ENCODE measurements at places on chromosomes 5 and 9.
A peak's percentile ranks its signal among the peaks of the same experiment; 100 is the strongest.

DNA sequence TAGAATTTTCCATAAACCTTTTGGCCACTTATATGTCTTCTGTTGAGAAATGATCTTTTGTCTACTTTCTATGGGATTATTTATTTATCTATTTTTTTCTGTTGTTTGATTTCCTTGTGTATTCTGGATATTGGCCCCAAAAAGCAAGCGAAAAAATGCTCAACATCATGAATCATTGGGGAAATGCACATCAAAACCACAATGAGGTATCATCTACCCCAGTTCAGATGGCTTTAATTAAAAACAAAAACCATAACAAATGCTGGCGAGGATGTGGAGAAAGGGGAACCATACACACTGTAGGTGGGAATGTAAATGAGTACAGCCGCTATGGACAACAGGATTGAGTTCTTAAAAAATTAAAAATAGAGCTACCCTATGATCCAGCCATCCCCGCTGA, 125.0 kb upstream of the LPCAT1 start:
- DNase-seq, result no peak

GRCh38 chr5:99129768-99130501, 201.1 kb upstream of the CHD1 start:
- no peak for DNase-seq

- DNase-seq, result no peak
Observed at GRCh38 chr9:114465417-114465816, 39.9 kb downstream of the WHRN start.

DNA sequence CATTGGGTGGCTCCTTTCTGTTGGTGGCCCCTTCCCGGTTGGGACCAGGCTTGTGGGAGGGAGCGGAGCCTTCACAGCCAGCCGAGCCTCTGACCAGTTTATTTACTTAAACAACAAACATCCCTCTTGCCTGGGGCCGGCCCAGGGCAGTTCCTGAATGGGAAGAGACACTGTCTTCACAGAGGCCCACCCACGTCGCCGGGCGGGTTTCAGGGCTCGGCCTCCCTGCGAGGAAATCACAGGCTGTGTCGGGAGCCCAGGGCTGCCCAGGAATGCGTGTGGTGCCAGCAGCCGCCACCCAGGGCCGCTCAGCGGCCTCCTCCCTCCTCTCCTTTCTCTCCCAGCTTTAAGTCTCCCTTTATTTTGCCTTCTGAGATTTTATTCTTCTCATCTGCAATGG, 132.5 kb downstream of the HSD17B3 start:
- no peak for DNase-seq

DNA sequence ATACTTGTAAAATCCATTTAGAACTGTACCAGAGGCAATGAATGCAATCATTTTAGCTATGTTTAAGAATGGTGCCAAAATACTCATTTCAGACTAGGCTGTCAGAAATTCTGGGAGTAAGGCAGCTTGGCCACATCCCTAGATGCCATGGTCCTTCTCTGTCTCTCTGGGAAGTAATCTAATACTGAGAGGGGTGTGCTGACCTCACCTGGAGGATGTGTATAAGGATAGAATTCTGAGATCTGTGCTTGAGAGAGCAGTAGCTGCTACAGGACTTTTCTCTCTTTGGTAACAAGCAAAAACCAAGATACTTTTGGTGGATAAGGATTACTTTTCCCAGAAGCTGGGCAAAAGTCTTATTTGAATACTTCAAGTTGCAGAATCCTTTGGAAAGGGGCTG, 68.1 kb upstream of the MRPS30 start:
- no peak for DNase-seq

- DNase-seq, result no peak
Observed at GRCh38 chr9:117101008-117101407, 313.8 kb downstream of the ASTN2 start.

- no peak for DNase-seq
Observed at GRCh38 chr9:118222375-118222774, 518.2 kb downstream of the TLR4 start.

DNA sequence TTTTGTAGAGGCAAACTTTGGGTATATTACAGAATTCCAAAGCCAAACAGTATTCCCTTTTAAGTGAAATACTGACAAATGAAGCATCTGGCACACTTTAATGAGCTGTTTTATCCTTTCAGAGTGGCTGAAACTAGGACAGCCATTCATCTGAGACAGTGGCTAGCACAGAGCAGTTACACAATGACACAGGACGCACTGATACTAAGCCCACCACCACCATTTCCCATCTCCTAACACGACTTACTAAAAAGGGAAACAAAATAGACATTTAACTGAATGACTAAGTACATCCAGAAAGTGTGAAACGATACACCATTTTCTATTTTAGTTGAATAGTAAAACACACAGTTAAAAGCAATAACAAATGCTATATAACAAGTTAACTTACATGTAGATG, 120.4 kb upstream of the RETREG1 start:
- no peak for DNase-seq

DNA sequence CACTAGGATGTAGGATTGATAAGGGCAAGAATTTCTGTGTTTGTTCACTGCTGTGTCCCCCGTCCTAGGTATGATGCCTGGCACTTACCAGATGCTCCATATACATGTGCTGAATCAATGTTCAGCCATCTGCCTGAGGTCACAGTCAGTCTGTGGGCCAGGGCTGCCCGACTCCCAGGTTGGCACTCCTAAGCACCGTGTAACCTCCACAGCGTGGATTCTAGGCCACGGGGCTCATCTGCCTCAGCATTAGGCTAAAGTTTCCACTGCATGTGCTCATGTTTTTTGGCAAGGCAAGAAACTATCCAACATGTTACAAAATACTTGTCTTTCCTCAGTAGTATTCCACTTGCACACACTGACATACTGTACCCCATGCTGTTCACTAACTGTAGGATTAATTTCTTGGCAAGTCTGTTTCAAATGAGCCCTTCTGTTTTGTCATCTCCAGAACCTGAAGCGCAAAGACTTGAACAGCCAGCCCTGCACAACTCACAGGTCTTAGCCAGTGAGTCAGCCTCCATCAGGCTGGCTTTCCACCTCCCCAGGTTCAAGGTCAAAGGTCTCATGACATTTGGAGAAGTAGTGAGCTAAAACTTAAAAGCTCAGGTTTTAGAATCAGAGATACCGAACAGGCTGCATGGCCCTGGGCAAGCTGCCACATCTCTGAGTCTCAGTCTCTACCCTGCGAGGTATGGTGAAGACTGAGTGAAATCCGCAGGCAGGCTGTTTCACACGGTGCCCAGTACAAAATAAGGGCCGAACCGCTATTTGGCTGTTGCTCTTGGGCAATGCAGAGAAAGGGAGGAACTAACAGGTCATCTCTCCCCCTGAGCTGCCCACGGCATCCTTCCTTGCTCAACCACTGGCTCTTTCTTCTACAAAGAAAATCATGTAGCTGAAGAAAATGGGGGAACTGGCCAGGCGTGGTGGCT, 7.2 kb downstream of the TOR1A start:
- no peak for DNase-seq

- DNase-seq, result no peak
Observed at GRCh38 chr5:171651102-171651501, 134.5 kb upstream of the SMIM23 start.

DNA sequence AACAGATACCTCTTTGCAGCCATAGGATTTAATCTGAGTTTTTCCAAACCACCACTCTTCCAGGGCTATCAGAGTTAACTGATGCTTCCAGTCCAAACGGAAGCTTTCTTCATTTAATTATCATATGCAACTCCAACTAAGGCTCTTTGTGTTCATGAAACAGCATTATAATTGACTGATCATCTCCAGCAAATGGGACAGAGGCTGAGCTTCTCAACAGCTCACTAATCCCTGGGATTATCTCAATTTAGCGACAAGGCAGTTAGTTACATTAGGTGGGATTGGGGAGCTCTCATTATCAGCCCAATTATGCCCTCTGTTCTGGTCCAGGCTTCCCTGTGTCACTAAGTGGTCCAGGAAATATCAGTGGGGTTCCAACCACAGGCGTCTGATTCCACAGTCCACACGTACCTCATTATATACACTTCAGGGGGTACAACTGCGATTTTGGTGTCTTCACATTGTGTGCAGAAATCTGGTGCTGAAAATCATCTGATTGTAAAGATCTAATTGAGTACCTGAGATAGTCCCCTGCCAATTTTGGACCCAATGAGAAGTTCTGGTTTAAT, 313.5 kb upstream of the PANK3 start:
- no peak for DNase-seq

GRCh38 chr5:139696894-139697658, 48.9 kb downstream of the CXXC5 start:
- peak; percentile 73 for DNase-seq

DNA sequence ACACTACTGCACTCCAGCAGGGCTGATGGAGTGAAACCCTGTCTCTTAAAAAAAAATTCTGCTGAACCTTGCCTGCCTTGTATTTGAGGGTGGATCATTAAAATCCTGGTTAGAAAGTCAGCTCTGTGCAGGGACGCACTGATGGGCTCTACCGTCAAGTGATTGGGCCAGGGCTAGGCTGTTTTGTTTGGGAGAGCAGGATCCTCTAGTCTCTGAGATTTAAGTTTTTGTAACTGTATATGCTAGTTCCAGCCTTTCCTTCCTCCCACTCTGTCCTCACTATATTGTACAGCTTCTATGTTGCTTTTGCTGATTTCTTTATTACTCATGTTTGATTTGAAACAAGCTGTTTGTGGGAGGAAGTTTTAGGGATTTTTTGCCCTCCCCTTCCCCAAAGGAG, 11.5 kb downstream of the DDX4 start:
- no peak for DNase-seq

- DNase-seq, result no peak
Observed at GRCh38 chr9:132880324-132880661, 1.6 kb downstream of the SPACA9 start.

DNA sequence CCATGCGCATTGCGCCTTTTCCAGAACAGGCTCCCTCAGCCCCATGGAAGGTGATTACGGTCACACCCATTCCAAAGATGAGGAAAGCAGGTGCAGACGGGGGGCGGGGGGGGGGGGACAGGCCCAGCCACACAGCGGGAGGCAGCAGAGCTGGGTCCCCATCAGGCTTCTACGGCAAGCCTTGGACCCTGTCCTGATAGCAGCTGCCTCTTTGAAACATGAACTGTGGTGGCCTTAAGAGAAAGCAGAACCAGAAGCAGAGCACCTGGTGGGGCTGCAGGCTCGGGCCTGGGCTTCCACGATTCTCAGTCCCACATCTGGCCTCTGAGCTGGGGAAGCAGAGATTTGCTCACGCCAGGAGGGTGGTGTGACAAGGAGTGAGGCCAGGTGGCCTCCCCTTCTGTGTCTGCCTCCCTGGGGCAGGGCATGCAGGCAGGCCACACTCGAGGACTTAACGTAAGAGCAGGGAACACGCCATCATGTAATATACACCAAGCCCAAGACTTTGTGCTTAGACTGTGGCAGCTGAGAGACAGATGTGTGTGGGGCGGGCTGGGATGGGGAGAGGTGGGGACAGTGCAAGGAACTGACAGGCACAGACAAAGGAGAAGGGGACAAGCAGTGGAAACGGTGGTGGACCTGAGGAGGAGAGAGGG, 14.2 kb upstream of the PHYKPL start:
- DNase-seq, result no peak

DNA sequence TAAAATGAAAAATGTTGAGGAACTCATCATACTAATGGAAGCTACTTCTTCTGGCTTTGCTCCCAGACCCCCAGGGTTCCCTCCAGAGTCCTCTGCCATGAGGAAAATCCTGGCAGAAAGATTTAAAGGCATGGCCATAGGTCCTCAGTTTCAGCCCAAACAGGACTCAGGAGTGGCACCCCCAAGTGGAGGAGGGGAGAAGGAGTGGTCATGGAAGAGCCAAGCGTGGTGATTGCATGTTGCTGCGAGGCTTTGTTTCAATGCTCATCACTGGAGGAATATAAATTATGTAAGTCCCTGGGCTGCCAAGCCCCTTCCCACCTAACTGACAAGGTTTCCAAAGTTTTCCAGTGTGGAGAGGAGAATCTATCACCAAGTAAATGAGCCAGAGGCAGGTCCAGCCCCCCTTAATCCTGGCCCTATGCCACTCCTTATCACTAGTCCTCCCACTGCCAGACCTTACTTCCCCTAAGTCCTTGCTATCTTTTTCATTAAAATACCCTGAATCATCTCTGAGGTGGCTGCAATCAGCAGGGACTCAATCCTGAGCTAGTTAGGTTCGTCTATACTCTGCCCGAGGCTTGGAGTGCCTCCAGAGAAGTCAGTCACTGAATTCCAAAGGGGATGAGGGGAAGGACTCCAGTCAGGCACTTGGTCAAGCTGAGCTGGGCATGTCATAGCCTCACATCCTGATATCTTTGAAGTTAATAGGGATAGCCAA, 70.7 kb upstream of the TAF1L start:
- DNase-seq, result no peak

DNA sequence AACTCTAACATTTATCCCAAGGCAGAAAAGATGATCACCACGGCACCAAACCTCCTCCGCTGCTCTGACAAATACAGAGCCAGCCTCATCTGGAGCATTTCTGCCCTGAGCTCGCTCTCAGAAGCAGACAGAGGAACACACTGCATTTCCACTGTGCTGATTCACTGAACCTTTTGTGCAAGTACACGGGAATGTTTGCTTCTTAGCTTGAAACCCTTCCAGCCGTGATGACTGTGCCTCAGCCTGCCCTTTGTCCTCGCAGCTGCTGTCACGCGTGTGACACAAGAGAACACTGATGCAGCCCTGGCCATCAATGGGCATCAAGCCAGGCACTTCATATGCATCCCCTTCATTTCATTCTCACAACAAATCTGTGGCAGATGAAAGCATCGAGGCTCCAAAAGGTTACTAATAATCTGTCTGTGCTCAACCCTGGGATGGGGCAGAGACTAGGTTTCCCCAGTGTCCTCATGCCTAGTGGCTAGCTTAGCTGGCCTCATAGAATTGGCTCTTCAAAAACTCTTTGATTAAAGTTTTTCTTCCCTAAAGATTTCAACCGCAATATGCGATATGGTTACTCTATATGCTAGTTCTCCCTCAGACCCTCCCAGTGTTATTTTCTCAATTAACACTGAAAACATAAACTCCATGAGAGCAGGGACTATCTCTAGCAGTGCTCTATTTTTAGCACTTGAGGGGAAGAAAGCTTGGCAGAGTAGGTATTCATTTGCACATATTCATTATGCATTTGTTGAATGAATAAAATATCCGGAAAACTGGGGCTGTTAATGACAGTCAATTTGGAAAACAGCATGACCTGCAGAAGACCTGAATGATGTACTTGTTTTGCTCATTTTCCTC, 7.3 kb downstream of the CDC14B start:
- no peak for DNase-seq

GRCh38 chr5:6475626-6476312, 27.1 kb downstream of the UBE2QL1 start:
- DNase-seq, result no peak

Data from activated CD4-positive, alpha-beta T cell treated with anti-CD3 and anti-CD28 coated beads, Interleukin-2, amount 10 ng/mL, durations not matched to agents 24 days and 14 days (primary cell).